ENCODE measurements at places on chromosomes 2 and 18.

GRCh38 chr18:35376742-35377695 lies at the start of gene ZNF396:
ZNF396 (minus strand) TSS chr18:35377337; CDS start chr18:35374292, 3,045 bp downstream.
- peak; percentile 57 for DNase-seq

- DNase-seq: no peak
These were observed 60.9 kb downstream of the AAK1 start for GRCh38 chr2:69582582-69583176.

GRCh38 chr18:42025491-42025890 lies 70.5 kb downstream of the PIK3C3 start:
- no peak for DNase-seq

- no peak for DNase-seq
These were observed 214.5 kb upstream of the FBXO11 start for GRCh38 chr2:48120759-48121242.

GRCh38 chr2:157259386-157259785 lies 1.9 kb downstream of the GALNT5 start:
- no peak for DNase-seq

DNA sequence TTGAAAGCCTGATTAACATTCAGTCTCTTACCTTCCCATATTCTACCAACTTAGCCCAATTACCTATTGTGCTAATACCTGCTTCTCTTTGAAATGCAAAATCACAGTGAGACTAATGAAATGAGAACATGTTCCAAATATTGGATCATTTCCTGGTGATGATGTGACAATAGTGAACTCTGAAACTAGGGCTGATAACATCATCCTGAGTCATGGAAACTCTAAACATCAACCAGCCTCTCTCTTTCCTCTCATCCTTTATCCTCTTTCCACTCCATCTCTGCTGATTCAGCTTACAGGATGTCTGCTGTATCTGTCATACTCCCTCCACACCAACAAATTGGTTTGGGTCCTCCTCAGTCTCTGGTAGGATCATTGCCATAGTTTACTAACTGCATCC lies 98.8 kb upstream of the NCKAP5 start:
- DNase-seq: no peak

GRCh38 chr2:63189026-63189425 lies 138.4 kb downstream of the OTX1 start:
- no peak for DNase-seq

- no peak for DNase-seq
These were observed 14.3 kb downstream of the POLR2D start for GRCh38 chr2:127843677-127844076.

DNA sequence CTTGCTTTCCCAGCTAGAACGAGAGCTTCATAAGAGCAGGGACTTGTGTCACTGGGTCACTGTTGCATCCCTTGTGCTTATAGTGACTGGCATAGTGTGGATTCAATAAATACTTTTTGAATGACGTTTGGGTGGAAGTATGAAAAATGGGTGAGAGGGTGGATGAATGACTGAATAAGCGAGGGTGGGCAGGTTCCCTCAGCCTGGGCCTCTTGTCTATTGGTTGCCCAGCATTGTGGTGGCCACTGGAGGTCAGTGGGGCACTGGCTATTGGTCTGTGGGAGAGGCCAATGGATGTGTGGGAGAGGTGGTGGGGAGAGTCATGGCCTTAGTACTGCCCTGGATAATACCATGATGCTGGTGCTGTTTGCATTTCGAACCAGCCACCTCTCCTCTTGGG lies 93.8 kb upstream of the SKOR2 start:
- no peak for DNase-seq

DNA sequence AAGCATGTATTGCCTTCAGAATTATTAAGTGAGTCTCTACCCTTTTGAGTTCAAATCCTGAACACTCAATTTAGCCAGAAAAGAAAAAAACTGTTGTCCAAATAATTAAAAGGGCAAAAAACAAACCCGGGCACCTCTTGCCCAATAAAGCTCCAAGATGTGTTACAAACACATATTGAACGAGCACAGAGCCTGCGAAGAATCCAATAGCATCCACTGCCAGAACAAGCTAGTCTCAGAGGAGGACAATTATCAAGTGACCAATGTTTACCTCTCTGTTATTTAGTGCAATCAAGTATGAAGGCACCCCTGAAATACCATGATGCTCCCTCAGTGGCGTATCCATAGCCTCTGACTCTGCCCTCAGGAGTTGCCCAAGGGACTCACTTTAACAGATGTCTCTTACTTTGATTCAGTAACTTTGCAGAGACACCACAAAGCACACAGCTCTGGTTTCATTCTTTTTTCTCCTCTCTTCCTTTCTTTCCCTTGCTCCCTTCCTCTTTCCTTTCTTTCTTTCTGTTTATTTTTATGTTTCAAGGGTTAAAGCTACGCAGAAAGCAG lies 93.5 kb upstream of the SPATS2L start:
- DNase-seq: no peak

DNA sequence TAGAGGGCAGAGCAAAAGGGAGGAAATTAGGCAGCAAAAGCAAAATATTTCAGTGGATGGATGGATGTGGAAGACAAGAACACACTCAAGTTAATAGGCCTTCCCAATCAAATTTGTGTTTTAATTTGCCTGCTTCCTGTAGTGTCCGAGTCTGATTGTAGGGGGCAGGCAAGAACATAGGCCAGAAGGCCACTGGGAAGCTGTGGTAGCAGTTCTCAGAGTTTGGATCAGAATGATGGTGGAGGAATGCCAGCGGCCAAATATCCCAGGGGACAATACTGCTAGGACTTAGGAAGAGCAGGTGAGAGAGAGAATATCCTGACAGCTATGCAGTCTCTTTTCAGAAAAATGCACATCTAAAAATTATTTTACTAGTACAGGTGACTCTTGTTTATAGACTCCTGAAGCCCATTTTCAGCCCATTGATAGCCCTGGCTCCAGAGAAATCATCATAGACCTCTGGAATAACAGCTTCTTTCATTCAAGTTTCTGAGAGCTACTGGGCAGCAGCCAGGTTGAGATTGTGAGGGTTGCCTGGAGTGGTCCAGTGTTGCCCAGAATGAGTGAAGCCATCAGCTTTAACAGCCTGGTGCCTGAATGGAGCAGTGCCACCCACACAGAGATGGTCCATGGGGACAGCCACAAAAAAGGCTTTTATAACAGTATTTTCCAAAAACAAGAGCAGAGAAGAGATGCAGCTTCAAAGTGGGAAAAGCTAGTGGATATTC lies 19.1 kb upstream of the SERPINE2 start:
- DNase-seq: no peak

DNA sequence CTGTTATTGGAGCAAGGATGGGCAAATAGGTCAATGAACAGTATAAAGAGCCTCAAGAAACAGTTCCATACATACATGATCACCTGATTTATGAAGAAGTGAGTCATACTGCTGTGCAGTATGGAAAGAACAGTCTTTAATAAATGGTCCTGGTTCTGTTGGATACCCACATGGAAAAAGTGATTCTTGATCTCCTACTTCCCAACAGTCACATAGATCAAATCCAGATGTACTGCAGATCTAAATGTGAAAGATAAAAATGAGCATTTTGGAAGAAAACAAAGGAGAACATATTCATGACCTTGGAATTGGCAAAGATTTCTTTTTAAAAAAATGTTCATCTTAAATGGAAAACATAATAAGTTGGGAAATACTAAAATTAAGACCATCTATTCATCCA lies 75.8 kb downstream of the CCDC148 start:
- no peak for DNase-seq
